Aorta (tissue), 5 donors: ENCODE measurements at places on chromosomes 6 and 20. TPM values are rescaled to one million over a fixed set of nuclear protein-coding genes. Genes with fewer than 3 reads are reported as not detected.

DNA sequence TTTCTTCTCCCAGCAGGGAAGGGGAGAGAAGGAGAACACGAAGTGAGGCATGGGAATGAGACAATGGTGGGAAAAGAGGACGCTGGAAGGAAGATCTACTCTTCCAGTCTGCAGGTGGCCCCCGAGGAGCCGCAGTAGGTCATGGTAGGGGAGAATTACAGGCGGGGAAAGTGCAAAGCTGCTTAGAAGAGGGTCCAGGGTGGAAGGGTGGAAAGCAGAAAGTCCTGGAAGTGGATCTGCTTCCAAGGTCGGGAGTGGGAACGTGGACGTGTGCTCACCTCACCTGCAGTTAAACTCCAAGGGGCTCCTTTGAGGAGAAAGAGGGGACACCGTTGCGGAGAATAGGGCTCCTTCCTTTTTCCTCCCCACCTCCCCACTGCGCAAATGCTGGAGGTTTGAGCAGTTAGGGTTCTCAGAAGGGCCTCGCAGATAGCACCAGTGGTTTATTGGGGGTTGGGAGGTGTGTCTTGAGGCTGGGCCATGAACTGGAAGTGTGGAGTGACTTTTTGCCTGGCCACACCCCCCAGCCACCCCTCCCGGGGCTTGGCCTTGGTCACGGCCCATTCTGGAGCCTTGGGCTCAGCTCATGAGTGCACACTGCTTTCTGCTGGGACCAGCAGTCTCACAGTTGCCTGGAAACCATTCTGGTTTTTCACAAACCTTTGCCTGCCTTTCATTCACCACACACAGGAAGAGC lies 100.4 kb upstream of the MLN start:
- no peak for DNase-seq

Gene C2
- polyA plus RNA-seq: 5.6 TPM

DNA sequence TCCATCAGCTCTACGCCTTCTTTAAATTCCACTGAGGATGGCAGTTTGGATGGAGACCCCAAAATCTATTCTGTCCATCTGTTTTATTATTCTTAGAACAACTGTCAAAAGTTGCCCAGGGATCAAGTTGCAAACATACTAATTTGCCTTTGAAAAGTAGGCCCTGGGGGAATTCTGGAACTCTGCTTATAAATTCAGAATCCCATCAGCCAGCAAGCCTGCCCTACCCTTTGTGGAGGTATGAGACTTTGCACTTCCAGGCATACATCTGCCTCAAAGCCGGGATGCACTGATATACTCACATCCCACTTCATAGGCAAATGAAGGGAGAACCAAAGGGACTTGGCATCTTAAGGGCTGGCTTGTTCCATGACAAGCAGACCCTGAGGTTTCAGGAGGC lies 93.6 kb downstream of the INSM1 start:
- DNase-seq: no peak

DNA sequence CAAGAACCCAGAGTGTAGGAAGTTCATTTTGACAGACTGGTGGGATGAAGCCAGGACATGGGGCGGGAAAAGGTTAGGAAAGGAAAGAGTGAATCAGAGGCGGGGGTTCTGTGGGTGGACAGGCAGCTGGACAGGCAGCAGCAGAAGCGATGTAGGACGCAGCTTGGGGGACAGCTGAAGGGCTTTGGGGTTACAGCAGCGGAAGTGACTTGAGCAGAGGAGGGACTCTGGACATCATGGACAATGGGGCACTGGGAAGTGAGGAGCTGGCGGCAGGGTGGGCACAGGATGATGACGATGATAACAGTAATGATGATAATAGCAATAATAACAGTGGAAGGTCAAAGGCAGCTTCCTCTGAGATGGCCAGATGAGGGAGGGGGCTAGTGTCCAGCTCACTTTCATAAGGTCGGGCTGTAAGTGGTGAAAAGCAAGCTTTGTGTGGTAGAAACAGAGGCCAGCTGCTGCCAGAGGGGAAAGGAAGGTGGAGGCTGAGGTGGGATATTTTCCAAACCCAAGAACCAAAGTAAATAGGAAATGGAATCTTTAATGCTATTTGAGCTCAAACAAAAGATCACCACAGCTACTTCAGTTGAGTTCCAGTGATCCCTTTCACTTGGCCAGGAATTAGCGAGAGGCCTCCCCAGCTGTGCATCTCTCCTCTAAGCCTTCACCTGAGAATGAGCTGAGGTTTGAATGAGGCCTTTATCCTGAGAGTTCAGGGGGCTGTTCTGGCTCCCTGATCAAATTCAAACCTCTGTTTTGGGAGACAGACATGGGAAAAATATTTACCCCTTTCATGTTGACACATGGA lies 433.5 kb downstream of the DHX35 start:
- no peak for DNase-seq

Gene DEFB128
- polyA plus RNA-seq: not detected

- DNase-seq: no peak
These were observed 60.1 kb downstream of the FAM217A start for GRCh38 chr6:4018924-4019236.

DNA sequence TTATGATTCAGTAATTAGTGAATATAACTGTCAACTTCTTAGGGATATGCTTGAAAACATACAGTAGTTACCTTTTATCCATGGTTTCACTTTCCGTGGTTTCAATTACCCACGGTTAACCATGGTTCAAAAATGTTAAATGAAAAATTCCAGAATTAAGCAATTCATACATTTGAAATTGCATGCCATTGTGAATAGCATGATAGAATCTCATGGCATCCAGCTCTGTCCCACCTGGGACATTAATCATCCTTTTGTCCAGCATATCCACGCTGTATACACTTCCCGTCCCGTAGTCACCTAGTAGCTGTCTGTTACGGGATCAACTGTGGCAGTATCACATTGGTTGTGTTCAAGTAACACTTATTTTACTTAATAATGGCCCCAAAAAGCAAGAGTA lies 781.7 kb upstream of the CITED2 start:
- no peak for DNase-seq

GRCh38 chr20:7924692-7925091 lies 15.6 kb downstream of the HAO1 start:
- no peak for DNase-seq

GRCh38 chr6:167056370-167056769 lies 57.2 kb downstream of the CEP43 start:
- DNase-seq: no peak

DNA sequence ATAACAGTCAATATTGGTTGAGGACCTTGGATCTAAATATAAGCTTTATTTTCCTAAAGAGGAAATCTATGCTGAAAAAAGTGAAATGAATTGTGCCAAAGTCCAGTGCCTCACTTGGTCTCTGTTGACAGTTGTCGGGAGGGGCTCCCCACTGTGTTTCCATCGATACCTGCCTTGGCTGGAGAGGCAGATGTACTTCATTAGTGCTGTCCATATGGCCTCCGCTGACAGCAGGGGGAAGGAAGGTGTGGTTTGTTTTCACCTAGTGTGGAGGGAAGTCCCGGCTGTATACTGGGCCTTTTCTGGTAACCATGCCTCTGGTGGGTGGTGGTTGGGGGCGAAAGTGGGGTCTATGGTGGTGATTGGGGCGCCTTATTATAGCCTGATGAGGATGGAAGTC lies 42.7 kb downstream of the CD2AP start:
- DNase-seq: no peak

DNA sequence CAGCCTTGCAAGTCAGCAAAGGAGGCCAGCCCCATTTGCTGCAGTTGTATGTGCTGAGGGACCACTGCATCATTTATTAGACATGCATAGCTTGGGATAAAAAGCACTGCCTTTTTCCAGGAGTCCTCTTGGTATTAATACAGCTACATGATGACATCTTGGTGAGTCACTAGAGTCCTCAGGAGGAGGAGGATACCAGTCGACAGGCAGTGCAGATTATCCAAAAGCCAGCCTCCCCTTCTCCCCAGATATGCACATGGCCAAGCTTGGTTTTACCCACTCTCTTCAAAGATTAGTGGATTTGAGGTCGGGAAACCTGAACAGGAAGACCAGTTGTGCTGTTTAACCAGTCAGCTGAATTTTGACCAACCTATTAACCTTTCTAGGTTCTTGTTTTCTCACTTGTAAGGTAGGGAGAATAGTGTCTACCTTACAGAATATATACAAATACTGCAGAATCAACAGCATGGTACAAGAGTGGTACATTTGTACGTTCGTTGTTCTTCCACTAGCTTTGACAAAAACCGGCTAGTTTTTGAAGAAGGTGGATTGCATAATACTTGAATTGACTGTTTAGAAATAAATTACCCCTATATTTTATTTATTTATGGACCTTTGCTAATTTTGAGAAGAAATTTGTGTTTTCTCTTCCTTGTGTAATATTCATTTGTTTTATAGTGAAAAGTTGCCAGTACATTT lies 31.9 kb downstream of the VAPB start:
- DNase-seq: no peak

GRCh38 chr6:11586536-11586935 lies 49.0 kb downstream of the TMEM170B start:
- no peak for DNase-seq

Gene TREML2
- polyA plus RNA-seq: 0.38 TPM

DNA sequence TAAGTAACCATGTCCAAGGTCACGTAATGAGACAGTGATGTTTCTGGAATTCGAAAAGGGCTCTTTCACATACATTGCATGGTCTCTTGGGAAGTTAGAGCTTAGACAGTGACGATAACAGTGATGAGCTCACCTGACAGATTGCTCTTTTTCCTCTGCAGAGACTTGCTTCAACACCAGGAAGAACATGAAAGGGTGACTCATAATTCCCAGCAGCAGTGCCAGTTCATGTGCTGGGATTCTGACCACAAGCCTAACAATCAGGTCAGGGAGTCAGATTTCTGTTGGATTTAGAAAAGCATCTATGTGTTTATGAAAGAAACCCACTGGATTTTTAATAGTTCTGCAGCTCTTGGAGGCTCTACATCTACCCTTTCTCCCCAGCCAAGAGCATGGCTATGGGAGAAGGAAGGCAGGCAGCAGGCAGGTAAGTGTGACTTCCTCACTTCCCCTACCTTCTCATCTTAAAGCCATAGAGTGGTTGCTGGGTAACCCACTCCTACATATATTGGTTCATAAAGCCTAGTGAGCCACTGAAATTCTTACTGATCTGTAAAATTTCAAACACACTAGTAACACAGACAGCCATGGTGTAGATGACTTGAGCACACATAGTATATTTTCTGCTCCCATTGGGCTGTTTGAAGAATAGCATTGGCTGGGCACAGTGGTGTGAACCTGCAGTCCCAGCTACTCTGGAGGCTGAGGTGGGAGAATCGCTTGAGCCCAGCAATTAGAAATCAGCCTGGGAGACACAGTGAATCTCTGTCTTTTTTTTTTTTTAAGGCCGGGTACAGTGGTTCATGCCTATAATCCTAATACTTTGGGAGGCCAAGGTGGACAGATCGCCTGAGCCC lies 44.4 kb upstream of the LOC128125822 start:
- no peak for DNase-seq

DNA sequence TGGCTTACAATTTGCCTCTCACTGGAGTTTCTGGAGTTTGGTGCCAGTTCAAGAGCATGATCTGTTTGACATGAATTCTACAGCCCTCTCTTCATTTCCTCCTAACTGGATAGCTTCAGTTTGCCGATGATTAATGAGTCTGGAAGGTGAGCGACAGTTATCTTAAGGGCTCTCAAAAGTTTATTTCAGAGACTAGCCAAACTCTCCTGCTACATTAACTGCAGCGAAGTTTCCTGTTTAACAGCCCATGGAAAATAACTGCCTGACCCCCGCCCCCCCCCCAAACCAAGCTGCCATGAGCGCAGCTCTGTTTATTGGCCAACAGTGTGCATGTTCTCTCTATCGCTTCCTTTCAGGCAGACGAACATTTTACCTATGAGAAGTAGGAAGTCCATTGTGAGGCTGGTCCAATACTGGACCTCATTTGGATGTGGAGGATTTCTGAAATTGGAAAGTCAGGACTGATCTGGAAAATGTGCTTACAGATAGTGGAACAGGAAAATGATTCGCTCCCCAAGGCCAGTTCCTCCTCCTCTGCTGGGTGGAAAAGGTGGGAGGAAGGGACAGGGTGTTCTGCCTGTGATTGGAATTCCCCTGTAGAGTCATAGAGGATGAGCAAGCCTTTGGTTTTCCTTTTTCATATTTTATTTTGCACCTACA lies 522.2 kb upstream of the JAG1 start:
- DNase-seq: no peak

- no peak for DNase-seq
These were observed 75.1 kb upstream of the ATXN1 start for GRCh38 chr6:16836144-16836981.
